ENCODE measurements at places on chromosomes 5 and 9.

DNA sequence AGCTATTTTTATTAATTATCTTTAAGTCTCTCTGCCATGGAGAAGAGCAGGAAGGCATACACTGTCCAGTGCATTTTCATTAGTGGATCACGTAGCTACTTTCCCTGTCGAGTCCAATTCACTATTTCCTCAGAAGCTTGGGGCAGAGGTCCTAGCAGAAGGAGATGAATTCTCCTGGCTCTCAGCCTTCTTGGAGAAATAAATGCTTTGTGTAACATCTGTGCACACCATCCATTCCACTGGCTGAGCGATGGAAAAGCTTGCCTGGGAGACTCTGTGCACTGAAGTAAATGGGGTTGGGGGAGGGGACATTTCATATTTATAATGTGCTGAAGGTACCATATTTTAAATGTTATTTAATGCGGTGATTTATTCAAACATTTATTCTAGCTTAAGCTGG is 23.4 kb downstream of the PROP1 start:
- no peak for DNase-seq

DNA sequence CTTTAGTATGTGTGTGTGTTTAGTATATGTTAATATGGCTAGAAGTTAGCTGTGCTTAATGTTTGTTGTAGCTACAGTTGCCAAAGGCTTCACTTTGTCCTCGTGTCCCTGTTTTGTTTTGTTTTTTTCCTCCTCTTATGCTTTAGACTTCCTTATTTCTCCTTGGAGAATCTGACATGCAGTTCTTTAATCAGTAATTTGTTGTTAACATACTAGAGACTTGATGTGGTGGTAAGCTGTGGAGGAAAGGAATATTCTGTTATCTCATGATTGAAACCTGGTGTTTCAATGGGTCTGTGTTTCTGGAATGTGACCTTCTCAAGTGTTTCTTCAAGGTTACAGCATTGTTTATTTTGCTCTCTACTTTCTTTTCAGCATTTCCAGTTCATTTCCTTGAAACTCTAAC is 515.6 kb upstream of the ST8SIA4 start:
- DNase-seq: no peak

DNA sequence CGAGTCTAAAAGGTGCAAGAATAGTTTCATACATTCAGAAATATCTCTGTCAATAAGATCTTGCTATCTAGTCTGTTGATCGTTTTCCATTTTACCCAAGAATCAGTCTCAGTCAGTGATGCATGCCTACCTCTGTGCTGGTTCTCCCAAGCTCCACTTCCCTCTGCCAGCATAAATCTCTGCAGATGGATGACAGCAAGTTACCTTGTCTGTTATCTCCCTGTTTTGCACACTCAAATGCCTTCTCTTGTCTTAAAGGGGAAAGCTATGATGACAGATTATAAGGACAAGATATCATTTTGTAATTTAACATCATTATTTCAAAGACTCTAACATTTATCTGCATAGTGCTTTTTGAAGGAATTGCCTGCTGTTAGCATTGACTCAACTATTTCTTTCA is 802.1 kb upstream of the SEMA6A start:
- DNase-seq: no peak

- no peak for DNase-seq
These were observed 80.6 kb downstream of the MYO10 start for GRCh38 chr5:16855485-16855884.

DNA sequence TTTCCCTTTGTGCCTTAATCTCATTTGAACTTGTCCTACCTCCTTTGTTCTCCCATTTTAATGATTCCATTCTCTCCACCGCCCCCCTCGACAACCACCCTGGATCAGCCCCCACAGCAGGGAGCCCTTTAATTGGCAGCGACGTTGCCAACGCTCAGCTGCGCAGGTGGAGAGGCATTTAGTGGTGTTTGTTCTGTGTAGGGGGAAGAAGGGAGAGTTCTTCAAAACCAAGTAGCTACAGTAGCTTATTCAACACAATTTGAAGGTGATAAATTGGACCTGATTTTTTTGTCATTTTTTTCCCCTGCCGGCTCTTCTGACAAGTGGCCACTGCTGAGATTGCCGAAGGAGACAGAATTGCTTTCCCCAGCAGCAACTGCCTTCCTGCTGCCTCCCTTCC is 499.1 kb downstream of the CDK5RAP2 start:
- no peak for DNase-seq

All from H54 (cell line).